ENCODE measurements at places on chromosomes 12 and 14.

DNA sequence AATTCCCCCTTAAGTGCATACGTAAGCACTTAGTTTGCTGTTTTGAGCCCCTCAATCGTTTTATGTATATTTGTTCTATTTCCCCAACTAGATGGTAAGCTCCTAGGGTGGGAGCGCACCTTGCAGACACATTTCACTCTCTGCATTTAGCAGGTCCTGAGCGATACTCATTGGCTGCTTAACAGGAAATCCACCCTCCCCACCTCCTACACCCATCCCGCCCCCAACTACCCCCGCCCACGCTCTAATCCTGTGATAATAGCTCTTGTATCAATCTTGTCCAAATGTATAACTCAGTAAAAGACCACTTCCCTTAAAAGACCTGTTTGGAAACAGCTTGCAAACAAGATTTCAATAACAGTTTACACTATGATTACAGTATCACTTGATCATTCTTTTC is 8.1 kb downstream of the LPAR5 start:
- DNase-seq: no peak

DNA sequence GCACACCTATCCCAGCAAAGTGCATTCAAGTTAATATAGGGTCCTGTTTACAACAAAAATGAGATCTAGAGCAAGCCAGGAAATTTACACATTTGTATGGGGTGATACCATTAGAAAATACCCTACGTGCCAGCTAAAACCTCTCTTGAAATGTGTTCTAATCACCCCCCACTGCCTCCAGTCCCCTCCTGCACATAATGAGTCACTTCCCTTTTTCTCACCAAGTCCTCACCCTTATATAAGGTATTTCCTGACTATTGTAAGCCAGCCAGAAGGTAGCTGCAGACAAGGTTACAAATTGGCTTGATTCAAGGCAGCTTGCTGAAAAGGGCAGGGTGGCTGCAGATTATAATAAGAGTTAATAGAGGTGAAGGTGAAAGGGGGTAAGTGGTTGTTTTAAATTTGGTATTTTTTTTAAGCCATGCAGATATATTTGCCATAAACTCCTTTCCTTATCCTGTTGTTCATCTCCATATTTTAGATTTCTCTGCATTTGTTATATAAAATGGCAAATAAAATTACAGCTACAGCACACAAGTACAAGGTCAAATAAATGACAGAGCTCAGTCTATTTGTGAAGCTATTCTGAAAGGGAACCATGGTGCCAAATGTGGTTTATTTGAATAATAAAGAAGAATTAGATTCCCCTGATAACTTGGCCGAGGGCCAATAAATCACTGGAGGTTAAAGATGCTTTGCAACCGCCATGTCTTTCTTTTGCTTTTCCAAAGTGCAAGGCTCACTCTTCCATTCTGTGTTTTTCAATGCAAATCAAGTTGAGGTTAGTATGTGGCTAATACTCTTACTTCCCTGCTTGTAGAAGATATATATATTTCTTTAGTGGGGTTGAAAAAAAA is 385.9 kb downstream of the EGLN3 start:
- peak; percentile 61 for DNase-seq

DNA sequence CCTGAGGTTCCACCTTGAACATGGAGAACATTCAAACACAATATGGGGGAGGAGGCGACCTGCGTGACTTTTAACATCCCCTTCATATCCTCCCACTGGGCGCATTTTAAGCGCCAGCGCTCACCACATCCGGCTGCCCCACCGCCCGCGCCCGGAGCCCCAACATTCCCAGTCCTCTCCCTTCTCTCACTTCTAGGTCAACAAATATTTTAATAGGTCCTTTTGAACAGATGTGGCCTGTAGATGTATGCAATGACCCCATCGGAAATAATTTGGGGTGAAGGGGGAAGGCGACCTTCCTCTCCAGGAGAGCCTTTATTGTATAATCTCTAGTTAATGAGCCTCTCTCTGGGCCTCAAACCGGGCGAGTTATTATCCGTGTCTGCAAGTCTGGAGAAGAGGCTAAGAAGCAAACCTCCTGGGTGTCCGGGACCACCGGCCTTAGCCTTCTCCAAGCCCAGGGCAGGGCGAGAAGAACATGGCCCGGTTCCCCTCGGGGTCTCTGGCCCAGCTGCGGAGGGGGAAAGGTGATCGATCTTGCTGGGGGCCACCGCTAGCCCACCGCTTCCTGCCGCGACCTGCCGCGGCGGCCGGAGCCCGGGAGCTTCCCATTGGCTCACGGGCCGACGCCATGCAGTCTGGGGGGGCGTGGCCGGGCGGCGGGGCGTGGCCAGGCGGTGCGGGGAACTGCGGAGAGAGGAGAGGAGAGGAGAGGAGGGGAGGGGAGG is 83.2 kb upstream of the HMGA2 start:
- peak; percentile 68 for DNase-seq

GRCh38 chr12:54337854-54338650 is 13.1 kb downstream of the COPZ1 start:
- DNase-seq: peak; percentile 54

- no peak for DNase-seq
These were observed 914 bp upstream of the CCND2 start for GRCh38 chr12:4272424-4273272.

DNA sequence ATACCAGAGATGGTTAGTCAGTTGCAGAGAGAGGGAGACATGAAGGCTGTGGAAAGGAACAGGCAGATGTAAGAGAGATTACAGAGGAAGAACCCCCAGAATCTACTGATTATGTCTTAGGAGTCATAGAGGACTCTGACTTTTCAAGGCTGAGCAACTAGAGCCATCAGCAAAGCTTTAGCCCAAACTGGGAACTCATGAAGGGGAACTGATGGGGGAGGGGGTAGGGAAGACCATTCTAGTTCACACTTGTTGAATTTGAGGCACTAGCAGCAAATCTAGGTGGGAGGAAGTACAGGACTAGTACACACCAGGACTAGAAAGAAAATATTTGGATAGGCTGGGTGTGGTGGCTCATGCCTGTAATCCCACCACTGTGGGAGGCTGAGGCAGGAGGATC is 10.1 kb downstream of the LGALS3 start:
- DNase-seq: no peak

DNA sequence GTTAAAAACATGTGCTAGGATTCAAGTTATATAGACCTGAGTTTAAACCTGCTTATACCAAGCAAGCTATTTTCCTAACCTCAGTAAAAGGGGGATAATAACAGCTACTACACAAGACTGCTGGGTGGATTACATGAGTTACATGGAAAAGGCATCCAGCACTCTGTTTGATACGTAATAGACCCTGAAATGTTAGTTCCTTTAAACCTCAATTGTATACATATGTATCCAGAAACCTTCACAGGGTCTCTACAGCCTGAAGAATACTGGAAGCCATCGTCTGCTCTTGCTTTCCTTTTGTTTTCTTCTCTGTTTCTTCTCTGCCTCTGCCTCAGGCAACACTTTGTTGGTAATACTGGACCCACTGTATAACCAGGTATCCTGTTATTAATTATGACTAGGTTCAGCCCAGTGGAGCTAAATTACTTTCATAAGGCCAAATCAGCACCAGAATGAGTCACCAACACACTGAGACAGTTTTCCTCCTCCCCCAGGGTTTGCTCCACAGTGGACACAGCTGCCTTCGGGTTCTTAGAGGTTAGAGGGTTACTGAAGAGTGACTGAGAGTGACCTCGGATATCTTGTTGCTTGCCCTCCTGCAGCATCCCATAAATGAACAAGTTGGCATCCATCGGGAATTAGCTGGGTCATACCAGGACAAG is 127.1 kb downstream of the CAPZA3 start:
- peak; percentile 70 for DNase-seq

DNA sequence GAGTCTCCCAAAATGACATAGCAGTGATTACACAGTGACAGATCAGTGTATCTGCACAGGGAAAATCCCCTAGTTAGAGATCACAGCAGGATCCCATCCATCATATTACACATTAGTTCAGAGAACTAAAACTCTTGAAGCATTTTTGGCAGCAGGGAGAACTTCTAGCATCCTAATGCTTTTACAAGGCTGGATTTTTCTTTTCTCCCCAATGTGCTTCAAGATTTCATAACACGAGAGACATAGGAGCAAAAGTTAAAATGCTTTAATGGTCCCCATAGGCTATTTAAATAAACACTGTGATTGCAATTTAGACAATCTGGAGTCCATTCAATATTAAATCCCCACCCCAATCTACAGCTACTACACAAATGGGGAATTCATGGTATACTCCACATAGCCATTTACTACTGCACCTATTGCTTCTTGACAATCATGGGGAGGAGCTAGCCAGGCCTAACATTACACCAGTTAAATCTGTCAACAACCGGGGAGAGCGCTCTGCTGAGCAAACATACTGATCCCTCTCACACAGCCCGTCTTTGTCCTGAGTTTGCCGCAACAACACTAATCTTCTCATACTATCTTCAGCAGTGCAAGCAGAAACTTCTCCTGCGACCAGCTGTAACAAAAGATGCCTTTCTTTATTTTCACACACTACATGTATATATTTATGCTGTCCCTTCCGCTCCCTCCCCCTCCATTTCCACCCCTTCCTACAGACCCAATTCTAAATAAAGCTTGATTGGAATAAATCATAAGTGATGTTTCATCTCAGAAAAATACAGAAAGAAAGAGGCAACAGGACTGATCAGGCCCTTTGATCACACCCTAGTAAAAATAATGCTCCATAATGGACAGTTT is 120.3 kb upstream of the SOX5 start:
- peak; percentile 40 for DNase-seq

- DNase-seq: no peak
These were observed 30.4 kb downstream of the RTL1 start for GRCh38 chr14:100873096-100873482.

- DNase-seq: no peak
These were observed 1.8 kb downstream of the INHBE start for GRCh38 chr12:57456737-57457490.

- peak; percentile 88 for DNase-seq
These were observed 6.4 kb downstream of the SSH1 start for GRCh38 chr12:108850854-108851573.

DNA sequence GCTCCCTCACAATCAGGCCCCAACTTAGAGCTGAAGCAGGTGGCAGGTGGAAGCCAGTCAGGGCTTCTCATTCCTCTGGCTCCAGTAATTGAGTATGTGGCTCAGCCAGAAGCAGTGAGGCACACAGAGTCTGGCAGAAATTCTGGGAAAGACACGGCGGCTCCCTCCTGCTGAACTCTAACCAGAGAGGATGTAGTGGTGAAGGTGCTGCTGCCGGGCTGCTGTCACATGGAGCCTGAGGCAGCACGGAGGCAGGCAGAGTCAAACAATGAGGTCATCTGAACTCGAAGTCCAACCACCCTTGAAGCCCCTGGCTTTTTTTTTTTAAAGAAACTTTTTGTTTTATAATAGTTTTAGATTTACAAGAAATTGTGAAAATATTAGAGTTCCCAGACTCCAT is 33.4 kb upstream of the SMOC1 start:
- DNase-seq: no peak

GRCh38 chr12:49261721-49262120 is 3.2 kb upstream of the TUBA1C start:
- no peak for DNase-seq

- DNase-seq: no peak
These were observed 122.9 kb upstream of the ATP2B1 start for GRCh38 chr12:89831310-89832095.

GRCh38 chr12:104687823-104688573 is 231.2 kb downstream of the CHST11 start:
- no peak for DNase-seq

GRCh38 chr12:82650627-82651337 is 35.9 kb upstream of the TMTC2 start:
- DNase-seq: peak; percentile 25

DNA sequence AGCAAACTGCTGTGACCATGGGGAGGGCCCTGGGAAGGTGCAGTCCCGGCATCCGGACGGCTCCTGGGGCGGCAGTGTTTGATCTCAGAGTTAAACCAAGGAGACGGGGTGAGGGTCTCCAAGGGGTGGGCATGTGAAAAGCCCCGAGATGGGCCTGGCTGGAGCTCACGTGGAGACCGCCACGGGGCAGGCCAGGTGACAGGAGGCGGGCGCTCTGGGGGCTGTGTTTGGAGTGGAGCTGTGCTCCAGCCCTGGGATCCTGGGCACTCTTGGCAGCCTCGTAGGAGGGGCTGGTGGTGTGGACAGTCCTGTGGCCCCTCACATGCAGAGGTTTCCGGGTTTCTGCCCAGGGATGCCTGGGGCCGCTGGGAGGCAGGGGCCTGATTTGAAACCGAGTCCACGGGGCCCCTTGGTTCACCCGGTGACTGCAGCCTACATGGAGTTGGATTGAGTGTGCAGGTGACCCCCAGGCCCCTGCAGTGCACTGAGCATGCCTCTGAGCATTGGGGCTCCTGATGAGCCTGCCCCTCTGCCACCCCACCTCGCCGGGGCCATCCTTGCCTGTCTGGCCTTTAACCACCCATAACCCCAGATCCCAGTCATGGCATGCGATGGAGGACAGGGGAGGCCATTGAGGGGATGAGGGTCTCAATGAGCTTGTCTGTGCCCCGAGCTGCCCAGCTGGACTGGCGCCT is 8.4 kb downstream of the KIF26A start:
- no peak for DNase-seq

DNA sequence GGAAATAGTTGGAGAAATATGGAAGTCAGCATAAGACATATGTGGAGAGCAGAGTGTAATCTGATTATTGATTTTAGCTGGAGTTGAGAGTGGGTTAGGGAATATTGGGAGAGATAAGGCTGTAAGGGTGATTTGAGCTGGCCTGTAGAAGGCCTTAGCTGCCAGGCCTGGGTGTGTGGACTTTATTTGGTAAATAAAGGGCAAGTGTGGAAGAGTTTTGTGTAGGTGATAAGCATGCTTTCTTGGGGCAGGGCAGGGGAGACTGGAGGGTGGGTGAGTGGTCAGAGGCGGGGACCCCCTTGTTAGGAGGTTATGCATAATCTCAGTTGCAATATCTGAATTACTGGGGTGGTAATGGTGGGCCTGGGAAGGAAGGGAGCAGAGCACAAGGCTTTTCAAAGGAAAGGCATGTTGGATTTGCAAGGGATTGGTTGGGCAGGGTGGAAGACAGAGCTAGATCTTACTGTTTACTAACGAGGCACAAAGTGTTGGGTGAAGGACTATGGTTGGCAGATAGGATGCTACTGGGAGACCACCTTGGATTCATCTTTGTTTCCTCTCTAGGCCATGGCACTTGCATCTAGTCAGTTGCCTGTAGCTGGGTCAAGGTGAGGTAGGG is 5.5 kb downstream of the KHNYN start:
- no peak for DNase-seq

DNA sequence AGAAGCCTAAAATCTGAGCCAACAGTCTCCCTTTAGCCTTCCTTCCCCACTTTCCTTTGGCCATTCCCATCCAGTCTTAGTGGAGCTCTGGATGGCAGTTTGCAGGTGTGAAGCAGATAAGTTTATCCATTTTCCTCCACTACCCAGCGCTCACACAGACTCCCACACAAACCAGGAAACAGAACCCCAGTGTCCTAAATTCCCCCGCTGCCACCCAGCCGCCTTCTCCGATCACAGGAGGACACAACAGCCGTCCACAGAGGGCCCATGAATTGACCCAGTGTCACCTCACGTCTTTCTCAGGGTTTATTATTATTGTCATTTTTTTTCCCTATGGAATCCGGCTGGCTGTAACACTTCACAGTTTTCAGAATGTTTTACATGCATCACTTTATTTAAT is 16.4 kb downstream of the CD9 start:
- DNase-seq: no peak
